ENCODE measurements at places on chromosomes 11 and 22.
A peak's percentile ranks its signal among the peaks of the same experiment; 100 is the strongest.

GRCh38 chr22:50445071-50445879, 29.6 kb downstream of the SBF1 start:
- H3K4me1 ChIP-seq, result no peaks in the 10 kb centered on the region
- no peak for DNase-seq
- H3K36me3 ChIP-seq, result no peaks in the 10 kb centered on the region
- no peak overlapping the region for H3K4me3 ChIP-seq
- H3K27me3 ChIP-seq, result no peaks in the 10 kb centered on the region

GRCh38 chr11:73158356-73159051, 16.4 kb upstream of the FCHSD2 start:
- no peaks in the 10 kb centered on the region for H3K4me1 ChIP-seq
- H3K4me3 ChIP-seq, result no peak overlapping the region
- H3K27me3 ChIP-seq, result no peaks in the 10 kb centered on the region
- peak overlapping the region; percentile 2 for H3K27ac ChIP-seq
- H3K36me3 ChIP-seq, result no peaks in the 10 kb centered on the region

DNA sequence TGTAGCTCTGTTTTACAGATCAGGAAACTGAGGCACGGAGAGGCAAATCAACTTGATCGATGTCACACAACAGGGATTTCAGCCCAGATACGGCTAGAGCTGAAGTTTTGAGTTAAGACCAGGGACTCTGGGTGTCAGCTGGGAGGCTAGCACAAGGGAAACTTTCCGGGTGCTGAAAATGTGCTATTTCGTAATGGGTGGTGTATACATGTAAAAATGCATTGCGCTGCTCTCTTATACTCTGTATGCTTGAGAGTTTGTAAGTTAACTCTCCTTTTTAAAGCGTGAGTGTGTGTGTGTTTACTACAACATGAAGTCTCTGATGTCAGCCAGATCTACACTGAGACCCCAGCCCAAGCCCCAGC, 227.6 kb downstream of the MN1 start:
- no peak overlapping the region for H3K4me3 ChIP-seq
- DNase-seq, result no peak
- no peaks in the 10 kb centered on the region for H3K36me3 ChIP-seq
- H3K27me3 ChIP-seq, result no peaks in the 10 kb centered on the region
- peaks cover 4% of the 10 kb centered on the region for H3K4me1 ChIP-seq
- H3K27ac ChIP-seq, result no peak overlapping the region

DNA sequence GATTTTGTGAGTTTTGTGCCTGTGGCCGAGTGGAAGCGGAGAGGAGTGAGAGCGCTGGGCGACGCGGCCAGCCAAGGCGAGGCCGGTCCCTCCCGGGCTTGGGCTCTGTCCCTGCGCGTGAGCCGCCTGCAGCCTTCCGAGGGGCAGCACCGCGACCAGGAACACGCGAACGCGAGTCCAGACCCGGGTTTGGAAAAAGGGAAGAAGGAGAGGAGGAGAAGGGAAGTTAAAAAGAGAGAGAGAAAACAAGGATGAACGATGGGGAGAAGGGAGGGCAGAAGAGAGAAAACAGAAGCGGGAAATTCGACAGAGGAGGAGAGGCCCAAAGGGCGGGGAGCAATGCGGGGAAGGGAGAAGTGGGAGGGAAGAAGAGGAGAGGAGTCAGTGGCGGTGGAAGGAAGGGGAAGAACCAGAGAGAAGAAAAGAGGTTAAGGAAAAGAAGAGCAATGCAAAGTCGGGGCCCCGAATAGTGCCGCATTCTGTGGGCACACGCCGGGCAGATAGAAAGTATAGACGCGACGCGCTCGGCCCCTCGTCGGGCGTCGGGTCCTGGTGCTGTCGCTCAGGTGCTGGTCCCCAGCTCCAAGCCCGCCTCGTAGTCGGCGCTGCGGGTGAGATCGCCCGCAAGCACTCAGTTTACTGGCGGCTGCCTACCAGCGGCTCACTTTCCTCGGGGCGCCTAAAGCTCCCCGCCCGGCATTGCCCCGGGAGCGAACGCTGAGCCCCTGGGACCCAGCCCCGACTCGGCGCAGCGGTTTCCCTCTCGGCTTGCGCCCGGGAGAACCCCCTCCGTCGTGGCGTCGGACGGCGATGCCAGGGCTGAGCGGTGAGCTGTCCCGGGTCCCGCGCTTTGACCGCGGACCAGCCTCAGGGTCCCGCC, 2.8 kb upstream of the BARX2 start:
- H3K27ac ChIP-seq, result no peak overlapping the region
- H3K4me1 ChIP-seq, result peaks cover 14% of the 10 kb centered on the region
- no peaks in the 10 kb centered on the region for H3K36me3 ChIP-seq

DNA sequence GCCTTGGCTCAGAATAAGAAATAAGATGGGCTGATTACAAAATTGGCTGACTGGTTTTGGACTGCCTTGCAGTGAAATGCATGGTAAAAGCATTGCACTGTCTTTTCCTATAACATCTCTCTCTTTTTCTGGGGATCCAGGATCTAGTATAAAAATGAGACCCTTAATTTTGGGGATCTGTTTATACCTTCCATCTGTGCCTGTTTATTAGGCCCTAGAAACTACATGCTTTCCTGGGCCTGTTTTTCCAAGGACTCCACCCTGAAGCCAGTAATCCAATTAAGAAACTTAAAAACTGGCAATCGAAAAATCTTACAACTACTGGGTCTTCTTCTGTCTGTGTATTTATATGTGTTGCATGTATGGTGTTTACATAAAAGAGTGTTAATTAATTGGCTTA, 14.5 kb downstream of the HORMAD2 start:
- H3K27ac ChIP-seq, result no peak overlapping the region
- DNase-seq, result no peak
- no peaks in the 10 kb centered on the region for H3K4me1 ChIP-seq
- no peaks in the 10 kb centered on the region for H3K27me3 ChIP-seq

GRCh38 chr11:2800655-2801531, 84.7 kb downstream of the CDKN1C start:
- no peak overlapping the region for H3K27ac ChIP-seq
- DNase-seq, result peak; percentile 8
- no peaks in the 10 kb centered on the region for H3K4me1 ChIP-seq
- H3K4me3 ChIP-seq, result no peak overlapping the region
- H3K27me3 ChIP-seq, result no peaks in the 10 kb centered on the region

- no peaks in the 10 kb centered on the region for H3K36me3 ChIP-seq
- peak; percentile 41 for DNase-seq
- no peaks in the 10 kb centered on the region for H3K27me3 ChIP-seq
- H3K27ac ChIP-seq, result peak overlapping the region; percentile 96
- peak overlapping the region; percentile 25 for H3K4me3 ChIP-seq
Observed at GRCh38 chr11:1459764-1460395, 26.7 kb downstream of the MOB2 start.

GRCh38 chr11:129414144-129414872, 38.7 kb downstream of the BARX2 start:
- no peak for DNase-seq
- no peak overlapping the region for H3K4me3 ChIP-seq
- no peaks in the 10 kb centered on the region for H3K36me3 ChIP-seq
- no peaks in the 10 kb centered on the region for H3K4me1 ChIP-seq
- no peaks in the 10 kb centered on the region for H3K27me3 ChIP-seq

- no peak overlapping the region for H3K4me3 ChIP-seq
- no peak overlapping the region for H3K27ac ChIP-seq
Observed at GRCh38 chr11:27968461-27968860, 139.5 kb downstream of the KIF18A start.

DNA sequence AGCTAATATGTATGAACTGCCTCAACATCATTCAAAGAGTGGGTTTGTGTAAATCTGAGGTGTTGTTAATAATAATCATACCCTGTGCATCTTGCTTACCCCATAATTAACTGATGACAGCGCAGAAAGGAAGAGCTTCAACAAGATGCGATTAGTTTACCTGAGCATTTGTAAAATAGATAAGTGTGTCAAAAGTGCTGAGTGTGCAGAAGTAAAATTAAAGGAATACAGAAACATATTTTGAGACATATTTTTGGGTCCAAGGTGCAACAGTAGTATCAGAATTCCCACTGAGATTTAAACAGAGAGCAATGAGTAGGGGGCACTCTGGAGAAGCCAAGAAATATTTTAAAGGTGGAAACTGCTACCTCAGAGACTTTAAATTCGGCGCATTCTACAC, 6.1 kb downstream of the BLID start:
- H3K27me3 ChIP-seq, result no peaks in the 10 kb centered on the region
- H3K4me1 ChIP-seq, result no peaks in the 10 kb centered on the region
- H3K4me3 ChIP-seq, result no peak overlapping the region
- no peaks in the 10 kb centered on the region for H3K36me3 ChIP-seq
- no peak for DNase-seq
- H3K27ac ChIP-seq, result no peak overlapping the region

GRCh38 chr22:26589367-26589844, 526 bp downstream of the TPST2 start:
- no peaks in the 10 kb centered on the region for H3K4me1 ChIP-seq
- H3K4me3 ChIP-seq, result peak overlapping the region; percentile 99
- H3K36me3 ChIP-seq, result no peaks in the 10 kb centered on the region
- H3K27ac ChIP-seq, result peak overlapping the region; percentile 56
- H3K27me3 ChIP-seq, result no peaks in the 10 kb centered on the region
